ENCODE measurements at places on chromosomes 6 and 20. TPM values are rescaled to one million over a fixed set of nuclear protein-coding genes. Genes with fewer than 3 reads are reported as not detected.

SIM1 gene
- not detected for total RNA-seq

- no peak for DNase-seq
Observed at GRCh38 chr6:193180-193579, 99.1 kb upstream of the DUSP22 start.

GRCh38 chr6:48825501-48826151 lies 637.4 kb downstream of the MMUT start:
- no peak for DNase-seq

DNA sequence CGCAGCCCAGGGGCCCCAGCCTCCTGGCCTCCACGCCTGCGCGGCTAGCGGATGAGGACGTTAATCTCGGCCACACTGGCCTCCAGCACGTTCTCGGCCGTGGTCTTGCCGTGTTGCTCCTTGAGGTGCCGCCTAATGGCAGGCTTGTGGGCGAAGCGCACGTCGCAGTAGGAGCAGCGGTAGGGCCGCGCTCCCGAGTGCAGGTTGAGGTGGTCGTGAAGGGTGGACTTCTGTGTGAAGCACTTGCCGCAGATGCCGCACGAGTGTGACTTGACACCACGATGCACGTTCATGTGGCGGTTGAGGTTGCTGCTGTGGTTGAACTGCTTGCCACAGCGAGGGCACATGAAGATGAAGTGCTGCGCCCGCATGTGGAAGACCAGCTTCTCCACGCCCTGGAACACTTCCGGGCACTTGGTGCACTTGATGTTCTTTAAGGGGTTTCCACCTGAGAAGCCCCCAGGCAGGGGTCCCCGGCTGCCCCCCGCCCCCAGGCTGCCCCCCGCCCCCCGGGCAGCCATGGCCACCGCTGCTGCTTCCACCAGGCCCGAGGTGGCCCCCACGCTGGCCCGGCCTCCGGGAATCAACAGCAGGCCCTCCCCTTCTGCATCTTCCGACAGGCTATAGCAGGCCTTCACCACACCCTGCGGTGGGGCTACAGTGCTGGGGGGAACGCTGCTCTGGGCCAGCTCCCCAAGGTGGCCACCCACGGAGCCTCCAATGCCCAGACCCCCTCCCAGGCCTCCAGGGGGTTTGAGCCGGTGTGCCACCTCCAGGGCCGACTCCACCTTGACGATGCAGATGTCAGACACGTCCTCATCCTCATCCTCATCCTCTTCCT lies 1.8 kb downstream of the ZBTB12 start:
- no peak for DNase-seq

DNA sequence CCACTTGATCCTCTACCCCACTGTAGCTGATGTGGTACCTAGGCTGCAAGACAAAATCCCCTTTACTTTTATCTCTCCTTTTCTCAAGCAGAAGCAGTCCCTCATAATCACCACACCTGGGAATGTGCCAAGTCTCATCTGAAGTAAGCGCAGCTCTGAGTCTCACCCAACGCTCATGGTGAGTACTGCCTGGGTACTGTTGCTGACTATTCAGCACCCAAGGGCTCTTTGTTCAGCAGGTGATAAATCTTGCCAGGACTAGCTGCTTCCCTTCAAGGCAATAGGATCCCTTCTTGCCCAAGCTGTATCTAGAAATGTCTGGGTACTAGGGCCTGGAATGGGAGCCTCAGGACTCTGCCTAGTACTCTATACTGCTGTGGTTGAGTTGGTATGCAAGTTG lies 70.9 kb downstream of the GCLC start:
- no peak for DNase-seq

- no peak for DNase-seq
Observed at GRCh38 chr6:115796061-115796460, 264.6 kb downstream of the FRK start.

DNA sequence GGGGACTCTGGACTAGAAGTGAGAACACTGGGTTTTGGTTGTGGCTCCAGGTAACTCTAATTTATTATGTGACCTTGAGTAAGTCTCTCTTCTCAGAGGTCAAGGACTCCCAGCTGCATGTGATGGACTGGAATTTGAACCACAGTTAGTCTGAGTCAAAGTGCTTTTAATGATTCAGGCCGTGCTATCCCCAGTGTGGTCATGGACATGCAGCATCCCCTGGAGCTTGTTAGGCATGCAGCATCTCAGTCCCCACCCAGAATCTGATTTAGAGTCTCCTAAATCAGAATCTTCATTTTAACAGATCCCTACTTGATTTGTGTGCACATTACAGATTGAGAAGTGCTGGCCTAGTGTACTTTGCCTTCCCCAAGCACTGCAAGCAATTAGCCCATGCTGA lies 74.2 kb downstream of the TOX2 start:
- DNase-seq = no peak

- DNase-seq = no peak
Observed at GRCh38 chr6:135759831-135760230, 91.7 kb upstream of the PDE7B start.

DNA sequence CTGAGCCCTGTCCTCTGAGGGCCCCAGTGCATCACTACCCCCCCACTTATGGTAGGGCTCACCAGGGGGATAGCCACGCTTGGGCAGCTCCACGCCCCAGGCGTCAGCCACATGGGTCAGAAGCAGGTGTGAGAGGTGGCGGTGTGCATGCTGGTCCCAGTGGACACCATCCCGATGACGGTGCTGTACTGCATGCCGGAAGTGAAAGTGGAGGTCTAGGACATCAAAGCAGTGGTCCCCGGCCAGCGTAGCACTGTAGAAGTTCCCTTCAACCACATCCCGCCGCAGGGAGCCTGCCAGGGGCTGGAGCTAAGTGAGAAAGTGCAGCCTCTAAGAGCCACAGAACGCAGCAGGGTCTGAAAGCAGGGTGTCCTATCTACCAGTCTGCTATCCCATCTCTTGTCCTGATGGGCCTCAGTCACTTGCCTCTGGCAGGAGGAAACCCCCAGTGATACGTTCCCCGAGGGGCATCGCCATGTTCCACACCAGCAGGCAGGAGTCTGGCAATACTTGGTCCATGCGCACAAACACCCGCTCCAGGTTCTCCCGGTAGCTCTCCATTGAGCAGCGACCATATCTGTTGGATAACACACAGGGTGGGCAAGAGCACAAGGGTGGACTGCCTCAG lies 2.2 kb downstream of the PCED1A start:
- no peak for DNase-seq
